ENCODE measurements at places on chromosomes 7 and 10.
A peak's percentile ranks its signal among the peaks of the same experiment; 100 is the strongest.

- DNase-seq = peak; percentile 60
These were observed 57.3 kb downstream of the MAPK8 start for GRCh38 chr10:48363617-48364355.

GRCh38 chr7:65722361-65722792 lies 150.5 kb upstream of the VKORC1L1 start:
- peak; percentile 26 for DNase-seq

DNA sequence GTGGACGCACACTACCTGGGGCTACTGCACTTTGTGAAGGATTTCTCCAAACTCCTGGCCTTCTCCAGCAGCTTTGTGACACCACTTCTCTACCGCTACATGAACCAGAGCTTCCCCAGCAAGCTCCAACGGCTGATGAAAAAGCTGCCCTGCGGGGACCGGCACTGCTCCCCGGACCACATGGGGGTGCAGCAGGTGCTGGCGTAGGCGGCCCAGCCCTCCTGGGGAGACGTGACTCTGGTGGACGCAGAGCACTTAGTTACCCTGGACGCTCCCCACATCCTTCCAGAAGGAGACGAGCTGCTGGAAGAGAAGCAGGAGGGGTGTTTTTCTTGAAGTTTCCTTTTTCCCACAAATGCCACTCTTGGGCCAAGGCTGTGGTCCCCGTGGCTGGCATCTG lies 14.0 kb downstream of the GPR146 start:
- DNase-seq = no peak

DNA sequence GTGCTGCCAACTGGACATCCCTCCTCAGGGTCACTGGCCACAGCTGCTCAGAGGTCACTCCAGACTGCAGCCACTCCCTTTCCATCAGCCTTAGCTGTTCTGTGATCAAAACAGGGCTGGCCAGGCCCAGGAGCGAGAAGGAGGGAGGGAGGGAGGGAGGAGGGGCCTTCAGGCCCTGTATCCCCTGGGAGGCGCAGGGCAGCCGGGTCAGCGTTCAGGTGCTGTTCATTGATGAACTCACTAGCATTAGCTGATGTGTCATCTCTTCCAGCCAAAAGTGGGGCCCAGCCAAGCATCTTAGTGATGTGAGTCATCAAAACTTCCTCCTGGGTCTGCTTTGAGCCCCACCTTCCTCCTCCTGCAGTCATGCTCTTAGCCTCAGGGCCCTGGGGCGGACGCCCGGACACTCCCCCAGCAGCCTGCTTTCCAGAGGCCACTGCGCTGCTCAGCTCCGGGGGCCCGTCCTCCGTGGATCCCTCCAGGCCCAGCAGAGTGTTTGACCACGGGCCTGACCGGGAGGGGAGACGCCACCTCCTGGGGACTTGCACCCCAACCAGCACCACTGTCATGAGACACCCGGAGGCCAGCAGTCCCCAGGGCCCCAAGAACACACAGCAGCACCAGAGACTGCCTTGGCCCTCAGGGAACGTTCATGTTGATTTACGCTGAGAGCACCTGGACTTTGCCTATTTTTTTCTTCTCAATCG lies 149.2 kb downstream of the PRKAG2 start:
- DNase-seq = peak; percentile 89

DNA sequence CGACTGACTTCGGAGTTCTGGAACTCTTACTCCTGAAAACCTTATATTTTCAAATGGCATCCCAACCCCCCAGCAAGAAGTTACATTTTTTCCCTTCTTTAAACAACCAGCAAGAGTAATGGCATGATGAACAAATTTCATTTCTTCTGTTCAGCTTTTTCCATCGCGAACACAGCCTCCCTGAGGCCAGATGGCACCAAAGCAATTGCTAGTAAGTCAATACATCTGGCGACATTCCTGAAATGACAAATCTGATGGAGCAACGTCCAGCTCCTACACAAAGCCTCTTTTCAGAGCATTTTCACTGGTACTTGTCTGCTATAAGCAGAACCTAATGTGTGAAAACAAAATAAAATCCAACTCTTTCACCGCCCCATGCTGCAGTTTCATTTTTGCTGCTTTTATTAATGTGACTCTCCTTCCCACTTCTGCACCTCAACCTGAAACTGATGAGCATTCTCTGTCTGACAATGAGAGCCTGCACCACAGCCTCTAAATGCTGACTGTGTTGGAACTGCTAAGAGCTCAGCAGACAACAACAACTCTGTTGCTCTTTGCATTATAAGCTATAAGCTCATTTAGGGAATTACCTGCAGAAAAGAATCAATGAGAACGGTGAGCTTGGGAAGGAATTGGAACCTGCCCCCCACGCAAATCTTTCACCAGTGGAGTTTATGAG lies 229.8 kb downstream of the FGFR2 start:
- peak; percentile 65 for DNase-seq

DNA sequence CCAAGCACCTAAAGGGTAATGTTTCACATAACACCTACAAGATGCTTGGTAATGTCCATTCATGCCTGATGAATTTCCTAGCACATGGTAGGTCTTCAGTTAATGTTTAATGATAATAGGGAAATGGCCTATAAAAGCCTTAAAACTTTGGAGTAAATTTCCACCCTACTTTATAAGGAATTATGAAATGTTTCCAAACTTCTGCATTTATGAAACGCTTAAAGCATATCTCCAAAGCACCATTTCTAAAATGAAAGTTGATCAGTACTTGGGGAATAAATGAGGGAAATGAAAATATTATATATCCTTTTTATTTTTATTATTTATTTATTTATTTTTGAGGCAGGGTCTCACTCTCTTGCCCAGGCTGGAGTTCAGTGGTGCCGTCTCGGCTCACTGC lies 51.8 kb downstream of the INPP5F start:
- DNase-seq = no peak

DNA sequence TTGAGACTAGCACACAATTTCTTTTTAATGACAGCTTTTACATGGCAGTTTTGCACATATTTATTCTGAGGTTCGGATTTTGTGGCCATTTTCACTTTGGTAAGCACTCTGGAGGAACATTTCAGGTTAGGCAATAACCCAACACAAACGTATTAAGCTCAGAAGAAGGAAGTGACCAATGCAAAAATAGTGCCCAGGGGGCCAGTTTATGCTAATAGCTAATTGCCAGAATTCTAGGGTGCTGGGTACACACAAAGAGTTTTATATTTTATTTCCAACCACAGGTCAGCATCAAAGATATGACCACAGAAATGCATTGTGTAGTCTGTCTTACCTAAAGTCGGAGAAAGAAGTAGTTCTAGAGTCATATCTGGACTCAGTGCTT lies 8.4 kb upstream of the AGR2 start:
- peak; percentile 22 for DNase-seq

GRCh38 chr10:3199488-3199887 lies 26.9 kb upstream of the PITRM1 start:
- DNase-seq = no peak

GRCh38 chr7:92788559-92789183 lies 47.7 kb downstream of the CDK6 start:
- no peak for DNase-seq

DNA sequence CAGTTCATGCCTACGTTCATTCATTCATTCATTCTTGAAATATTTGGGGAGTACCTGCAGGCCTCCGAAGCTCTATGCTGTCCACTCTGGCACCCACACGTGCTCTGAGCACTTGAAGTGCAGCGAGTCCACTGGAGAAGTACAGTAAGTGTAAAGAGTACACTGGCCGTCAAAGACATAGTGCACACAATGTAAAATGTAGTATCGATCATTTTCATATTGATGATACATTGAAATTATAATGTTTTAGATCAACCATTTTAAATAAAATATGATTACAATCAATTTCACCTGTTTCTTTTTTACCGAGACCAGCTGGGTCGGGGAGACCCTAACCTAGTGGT lies 37.0 kb upstream of the PURB start:
- no peak for DNase-seq

DNA sequence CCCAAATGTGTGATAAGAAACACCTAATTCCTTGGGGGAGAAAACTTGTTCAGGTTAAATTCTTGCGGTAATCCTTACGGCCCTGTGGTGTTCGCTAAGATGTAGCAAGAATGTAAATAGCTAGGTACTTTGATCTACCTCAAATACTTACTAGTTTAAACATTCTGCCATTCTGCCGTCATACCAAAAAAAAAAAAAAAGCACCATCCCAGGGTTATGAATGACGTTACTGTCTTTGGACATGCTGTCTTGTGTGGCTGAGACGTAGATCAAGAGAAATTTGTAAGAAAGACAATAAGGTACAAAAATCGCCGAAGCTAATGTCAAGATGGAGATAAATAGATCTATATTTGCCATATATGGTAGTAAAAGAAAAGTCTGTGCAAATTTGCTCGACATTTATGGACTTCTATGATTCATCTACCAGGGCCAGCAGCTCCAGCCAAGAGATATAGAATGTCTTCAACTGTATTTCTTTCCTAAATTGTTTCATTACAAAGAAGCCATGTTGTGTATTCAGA lies 195.6 kb downstream of the CUX1 start:
- DNase-seq = no peak

DNA sequence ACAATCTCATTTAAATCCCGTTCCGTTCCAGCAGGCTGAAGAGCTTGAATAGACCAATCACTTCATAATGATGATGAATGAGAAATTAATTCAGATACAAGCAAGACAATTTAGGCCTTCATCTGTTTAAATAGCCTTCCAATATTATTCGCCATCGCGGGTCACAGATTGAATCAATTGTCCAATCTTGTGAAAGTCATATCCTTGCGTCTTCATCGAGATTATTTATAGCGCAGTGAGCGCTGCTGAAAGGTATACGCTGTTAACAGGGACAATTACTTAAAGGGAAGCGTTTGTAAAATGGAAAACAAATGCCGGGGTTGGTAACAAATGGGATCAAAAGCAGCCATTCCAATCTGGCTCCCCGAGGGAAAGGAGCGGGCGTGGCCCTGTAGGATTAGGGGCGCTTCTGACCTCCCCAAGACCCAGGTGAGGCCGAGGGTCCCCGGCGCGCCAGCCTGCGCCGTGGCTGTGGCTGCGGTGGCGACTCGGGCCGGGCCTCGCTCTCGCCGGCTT lies 8.6 kb downstream of the EVX1 start:
- no peak for DNase-seq

GRCh38 chr10:86905429-86905828 lies 52.0 kb downstream of the MMRN2 start:
- no peak for DNase-seq

DNA sequence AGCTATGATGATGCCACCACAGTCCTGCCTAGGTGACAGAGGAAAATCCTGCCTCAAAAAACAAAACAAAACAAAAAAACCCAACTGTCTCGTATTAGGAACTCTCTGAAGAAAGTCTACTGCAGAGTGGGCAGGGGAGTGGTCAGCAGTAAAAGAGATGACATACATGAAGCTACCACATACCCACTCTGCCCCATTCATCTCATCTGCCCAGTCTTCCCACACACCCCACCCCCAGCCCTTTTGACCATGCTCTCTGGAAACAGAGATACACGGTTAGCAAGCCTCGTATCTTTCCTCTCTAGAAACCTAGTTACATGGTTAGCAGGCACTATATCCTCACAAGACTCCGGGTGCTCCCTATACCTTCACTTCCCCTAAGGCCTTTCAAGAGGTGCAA lies 8.3 kb downstream of the SLC37A3 start:
- DNase-seq = no peak

DNA sequence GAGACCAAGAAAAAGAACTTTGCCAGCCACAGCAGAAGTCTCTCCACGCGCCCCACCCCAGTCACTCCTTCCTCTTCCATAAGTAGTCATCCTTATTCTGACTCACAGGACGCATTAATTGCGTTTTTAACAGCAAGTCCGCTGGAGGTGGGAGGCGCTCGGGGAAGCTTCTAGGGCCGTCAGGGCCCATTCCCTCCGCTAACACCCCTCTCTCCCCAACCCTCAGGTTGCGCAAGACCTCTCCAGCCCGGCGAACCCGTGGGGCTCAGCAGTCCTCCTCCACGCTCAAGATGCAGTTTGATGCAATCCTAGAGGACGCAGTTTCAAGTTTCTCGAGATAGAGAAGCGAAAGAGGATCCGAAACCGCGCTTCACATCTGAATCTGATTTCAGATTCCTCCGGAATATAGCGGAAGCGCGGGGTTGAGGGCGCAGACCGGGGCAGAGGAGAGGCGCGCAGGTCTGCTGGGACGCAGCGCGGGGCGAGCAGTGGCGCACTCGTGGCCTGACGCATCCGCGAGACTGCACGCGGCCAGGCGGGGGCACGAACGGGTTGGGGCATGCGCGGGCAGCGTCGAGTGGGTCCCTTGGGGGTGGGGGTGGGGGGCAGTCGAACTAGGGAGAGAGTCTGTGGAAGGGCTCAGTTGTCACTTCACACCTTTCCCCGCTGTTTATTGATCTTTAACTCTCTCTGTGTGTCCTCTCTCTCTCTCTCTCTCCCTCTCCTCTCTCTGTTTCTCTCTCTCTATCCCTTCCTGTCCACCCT lies 37.8 kb upstream of the PSAP start:
- DNase-seq = peak; percentile 82

DNA sequence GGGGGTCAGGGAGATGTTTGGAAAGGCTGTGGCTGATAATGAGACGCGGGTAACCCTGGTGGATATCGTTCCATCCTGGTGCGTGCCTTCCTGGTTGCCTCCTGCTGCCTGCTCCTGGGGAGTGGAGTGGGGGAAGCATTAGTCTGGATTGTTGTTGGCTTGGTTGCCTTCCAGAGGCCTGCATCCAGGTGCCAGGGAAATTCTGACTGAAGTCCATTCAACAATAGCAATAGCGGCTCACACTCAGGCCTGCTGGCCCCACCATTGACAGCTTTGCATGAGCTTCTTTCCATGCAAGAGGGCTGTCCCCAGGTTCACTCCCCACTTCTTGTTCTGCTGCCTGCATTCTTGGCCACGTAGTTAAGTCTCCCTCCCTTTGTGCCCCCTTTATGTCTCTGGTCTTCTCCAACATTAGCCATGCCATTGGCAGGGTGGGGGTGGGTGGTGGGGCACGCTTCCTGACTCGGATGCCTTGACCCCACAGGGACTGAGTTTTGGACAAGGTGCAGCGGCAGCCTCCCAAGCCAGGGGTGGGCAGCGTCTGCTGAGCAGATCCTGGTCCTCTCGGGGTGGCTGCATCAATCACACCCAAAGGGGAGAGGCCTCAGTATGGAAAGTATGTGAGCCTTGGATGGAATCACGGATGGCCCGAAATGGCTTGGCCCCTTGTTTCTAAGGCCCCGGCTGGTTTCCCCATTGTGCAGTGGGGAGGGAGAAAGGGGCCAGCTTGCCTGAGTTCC lies 150.2 kb downstream of the GRK5 start:
- peak; percentile 63 for DNase-seq

DNA sequence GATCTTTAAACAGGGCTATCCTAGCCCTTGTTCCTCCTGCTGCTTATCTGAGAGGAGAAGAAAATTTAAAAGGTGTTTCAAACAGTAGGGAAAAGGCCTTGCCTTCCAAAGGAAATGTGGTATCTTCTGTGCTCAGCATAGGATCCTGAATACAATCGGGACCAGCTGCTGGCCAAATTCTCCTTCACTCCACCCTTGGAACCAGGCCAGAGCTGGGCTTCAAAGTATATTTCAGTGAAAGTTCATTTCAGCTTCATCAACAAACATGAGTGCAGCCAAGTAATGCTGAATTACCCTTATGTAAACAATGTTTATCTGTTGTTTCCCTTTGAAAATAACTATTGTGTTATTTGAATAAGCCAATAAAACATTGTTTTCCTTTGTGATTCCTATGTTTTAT lies 146.5 kb upstream of the MEOX2 start:
- DNase-seq = peak; percentile 53
